Stimulated activated CD4-positive, alpha-beta T cell treated with anti-CD3 and anti-CD28 coated beads, Interleukin-15, amount 100 ng/mL, for 48 hours (primary cell): ENCODE measurements at places on chromosomes 6 and 20.

GRCh38 chr6:88538130-88538706, 372.1 kb upstream of the CNR1 start:
- no peak for DNase-seq

DNA sequence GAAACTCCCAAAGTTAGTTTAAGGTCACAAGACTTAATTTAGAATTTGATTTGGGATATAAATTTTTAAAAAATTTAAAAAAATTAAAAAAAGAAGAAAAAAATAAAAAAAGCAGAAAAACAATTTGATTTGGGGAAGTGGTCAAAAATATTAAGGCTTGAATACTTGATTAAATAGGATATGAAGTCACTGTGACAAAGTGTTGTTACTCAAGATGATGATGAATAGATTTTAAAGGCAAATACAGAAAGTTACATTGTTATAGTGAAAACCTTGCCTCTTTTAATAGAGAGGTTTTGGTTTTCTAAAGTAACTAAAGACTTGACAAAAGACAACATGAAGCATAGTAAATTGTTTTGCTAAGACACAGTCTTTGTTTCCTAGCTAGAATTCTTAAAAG, 7.2 kb downstream of the CST9 start:
- DNase-seq = no peak

- DNase-seq = no peak
Measured at GRCh38 chr6:67717281-67717680, 917.8 kb upstream of the ADGRB3 start.

DNA sequence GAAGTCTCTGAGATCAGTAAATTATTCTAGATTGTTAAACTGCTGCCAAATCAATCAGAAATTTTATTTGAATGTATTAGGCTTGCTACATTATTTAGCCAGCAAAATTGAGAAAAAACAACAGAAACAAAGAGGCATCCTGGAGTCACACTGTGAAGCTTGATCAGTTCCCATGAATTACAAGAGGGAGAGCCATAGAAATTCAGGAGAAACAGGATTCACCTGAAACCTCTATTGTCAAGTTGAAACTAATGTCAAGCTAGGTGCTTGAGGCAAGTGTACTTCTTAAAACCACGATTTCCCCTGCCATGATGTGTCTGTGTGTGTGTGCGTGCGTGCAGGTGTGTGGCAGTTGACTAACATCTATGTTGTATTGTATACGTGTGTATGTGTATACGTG, 439.1 kb upstream of the NOX3 start:
- DNase-seq = no peak

- no peak for DNase-seq
Measured at GRCh38 chr6:133632206-133632605, 256.7 kb upstream of the TCF21 start.

GRCh38 chr6:81562169-81562568, 190.3 kb downstream of the TENT5A start:
- no peak for DNase-seq

DNA sequence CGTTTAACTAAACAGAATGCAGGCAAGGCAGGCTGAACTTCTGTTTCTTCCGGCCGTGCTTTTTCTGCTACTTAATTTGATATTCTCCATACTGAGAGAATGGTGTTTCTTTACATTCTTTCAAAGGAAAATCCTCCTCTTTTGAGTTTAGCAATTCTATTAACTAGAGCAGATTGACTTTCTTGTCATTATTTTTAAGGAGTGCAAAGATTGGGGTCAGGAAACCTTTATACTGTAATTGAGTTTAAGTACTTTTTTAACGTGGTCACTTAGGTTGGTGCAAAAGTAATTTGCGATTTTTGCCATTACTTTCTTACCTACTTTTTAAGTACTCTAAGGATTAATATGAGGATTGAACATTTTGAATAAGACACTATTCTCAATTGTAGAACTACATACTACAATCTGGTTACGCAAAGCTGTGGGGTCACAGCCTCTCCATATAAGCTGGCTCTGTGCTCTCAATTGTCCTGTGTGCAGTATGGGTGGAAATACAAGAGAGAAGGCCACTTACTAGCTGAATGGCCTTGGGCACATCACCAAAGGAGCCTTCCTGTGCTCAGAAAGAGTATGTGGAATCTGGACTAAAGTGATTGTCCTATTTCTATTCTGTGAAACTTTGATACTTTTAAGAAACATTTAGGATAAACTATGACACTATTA, 16.7 kb downstream of the HECA start:
- no peak for DNase-seq

DNA sequence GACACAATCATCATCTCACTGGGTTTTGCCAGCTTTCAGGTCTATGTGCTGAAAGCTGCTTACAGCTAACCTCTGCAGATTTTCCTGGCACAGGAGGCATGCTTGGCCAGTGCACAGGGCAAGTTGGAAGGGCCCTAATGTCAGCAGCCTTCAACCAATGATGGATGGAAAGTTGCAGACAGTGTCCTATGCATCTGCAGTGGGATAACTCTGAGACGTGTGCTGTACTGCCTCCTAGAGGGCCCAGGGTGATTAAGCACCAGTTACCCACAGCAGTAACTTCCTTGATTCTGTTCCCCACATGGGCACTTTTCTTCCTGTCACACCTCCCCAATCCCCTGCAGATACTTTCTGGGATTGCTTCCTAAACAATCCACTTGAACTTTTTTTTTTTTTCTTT, 38.6 kb downstream of the OVOL2 start:
- peak; percentile 5 for DNase-seq

GRCh38 chr6:36113703-36114102, 16.6 kb upstream of the MAPK13 start:
- no peak for DNase-seq

GRCh38 chr6:43186706-43187105, 4.7 kb downstream of the CUL9 start:
- DNase-seq = no peak

- DNase-seq = no peak
Measured at GRCh38 chr20:51347831-51348230, 194.7 kb downstream of the NFATC2 start.

GRCh38 chr6:47787620-47788497, 6.0 kb downstream of the OPN5 start:
- peak; percentile 20 for DNase-seq

- DNase-seq = no peak
Measured at GRCh38 chr20:44832724-44833123, 22.4 kb upstream of the RIMS4 start.

DNA sequence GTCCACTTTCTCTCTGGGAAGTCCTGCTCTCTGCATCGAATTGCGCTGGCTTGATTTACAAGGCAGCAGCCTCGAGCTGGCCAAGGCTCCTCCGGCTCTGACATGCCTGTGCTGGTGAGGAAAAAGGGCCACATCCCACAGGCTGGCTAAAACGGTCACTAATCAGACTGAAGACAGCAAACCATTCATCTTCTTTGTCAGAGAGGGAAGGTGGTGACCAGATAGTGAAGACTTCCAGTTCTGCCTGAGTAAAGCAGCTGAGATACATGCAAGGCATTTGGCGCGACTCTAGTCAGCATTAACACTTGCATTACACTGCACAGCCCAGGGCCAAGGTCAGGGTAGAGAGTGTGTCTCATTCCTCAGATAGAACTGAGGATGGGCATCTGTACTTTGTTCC, 203.2 kb upstream of the MAP3K7 start:
- no peak for DNase-seq

- no peak for DNase-seq
Measured at GRCh38 chr6:149499066-149499465, 14.3 kb upstream of the ZC3H12D start.

- DNase-seq = no peak
Measured at GRCh38 chr6:108960601-108961000, 112.4 kb downstream of the ARMC2 start.

GRCh38 chr6:4383910-4384638, 248.7 kb upstream of the ECI2 start:
- no peak for DNase-seq

DNA sequence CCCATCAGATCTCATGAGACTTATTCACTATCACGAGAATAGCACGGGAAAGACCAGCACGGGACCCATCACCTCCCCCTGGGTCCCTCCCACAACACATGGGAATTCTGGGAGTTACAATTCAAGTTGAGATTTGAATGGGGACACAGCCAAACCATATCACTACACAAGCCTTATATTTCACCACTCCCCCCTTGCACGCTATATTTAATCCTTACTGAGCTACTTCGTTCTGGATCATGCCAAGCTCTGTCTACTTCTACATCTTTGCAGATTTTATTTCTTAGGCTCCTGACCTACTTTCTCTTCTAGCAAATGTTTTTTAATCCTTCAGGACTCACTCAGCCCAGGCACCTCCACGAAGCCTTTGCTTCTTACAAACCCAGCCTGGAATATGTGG, 452.6 kb upstream of the SOX4 start:
- no peak for DNase-seq

DNA sequence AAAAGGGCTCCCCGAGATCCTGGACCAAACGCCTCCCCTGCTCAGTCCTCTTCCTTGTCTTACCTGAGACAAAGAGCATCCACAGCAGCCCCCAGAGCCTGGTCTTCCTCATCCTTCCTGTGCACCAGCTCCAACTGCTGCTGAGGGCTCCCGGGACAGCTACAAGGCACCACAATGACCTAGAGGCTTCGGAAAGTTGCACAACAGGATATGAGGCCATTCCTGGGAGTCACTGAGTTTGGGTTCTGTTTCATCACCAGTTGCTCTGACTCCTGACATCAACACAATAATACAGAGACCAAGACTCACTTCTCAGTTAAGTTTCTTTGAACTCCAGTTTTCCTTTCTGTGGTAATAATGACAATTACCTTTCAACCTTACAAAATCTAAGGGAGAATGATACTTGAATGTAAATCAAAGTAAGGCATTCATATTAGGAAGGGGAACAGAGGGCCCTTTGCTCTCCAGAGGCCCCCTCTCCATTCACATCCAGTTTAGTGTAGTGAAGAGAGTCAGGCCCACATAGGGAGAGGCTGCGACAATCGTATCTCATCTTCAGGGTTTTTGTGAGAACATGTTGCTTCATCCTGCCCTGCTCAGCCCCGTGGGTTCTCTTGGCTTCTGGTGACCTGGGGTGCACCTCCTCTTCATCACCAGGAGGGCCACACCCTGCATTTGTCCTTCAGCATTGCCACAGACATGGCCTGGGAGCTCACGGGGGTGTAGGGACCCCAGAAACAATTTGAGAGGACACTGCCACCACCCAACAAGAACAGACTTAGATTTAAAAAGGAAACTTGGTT, at the start of gene TREM1:
TREM1 (minus strand) TSS at position 139 of the 803 bp plus-strand sequence; CDS start at position 112, 27 bp downstream.
- DNase-seq = no peak

- DNase-seq = no peak
Measured at GRCh38 chr6:129239825-129240491, 357.0 kb downstream of the LAMA2 start.

DNA sequence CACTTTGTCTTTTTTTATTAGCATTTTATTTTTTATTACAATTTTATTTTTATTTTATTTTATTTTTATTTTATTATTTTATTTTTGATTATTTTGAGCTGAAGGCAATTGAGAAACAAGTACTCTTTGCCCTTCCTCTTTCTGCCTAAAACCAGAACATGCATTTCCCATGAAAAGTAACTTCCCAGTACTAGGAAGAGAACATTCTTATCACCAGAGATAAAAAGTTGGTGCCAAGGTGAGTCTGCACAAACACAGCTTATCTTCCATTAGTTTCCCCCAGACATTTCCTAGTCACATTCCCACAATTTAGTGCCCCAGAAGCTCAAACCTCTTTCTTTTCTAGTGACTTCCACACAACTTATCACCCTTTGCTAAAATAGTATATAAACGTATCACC, 84.8 kb downstream of the CD24 start:
- no peak for DNase-seq

DNA sequence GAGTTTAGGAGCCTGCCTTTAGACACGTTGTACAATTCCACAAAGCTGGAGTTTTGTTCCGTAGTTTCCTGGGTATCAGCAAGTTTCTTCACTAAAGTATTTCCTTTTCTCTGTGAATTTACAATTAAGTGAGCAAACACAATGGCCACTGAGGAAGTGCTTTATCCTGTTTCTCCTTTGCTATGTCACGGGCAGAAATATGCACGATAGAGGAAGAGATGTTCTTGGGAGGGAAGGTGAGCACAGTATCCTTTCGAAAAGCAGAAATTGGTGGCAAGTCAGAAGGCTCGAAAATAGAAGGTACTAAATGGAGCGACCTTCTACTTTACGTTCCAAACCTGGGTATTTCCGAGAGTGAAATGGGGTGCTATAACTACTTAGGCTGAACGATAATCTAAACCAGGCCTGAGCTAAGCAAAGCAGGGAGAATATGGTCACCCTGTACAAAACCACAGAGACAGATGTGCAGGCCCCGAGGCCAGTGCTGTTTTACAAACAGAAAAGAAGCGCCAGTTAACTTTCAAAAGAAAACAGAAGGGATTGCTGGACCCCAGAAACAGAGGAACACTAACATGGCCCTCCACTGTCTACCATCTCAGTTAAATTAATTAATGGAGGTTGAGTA, 259.6 kb downstream of the TBC1D7 start:
- no peak for DNase-seq
